ENCODE measurements at places on chromosomes 7 and 10.

DNA sequence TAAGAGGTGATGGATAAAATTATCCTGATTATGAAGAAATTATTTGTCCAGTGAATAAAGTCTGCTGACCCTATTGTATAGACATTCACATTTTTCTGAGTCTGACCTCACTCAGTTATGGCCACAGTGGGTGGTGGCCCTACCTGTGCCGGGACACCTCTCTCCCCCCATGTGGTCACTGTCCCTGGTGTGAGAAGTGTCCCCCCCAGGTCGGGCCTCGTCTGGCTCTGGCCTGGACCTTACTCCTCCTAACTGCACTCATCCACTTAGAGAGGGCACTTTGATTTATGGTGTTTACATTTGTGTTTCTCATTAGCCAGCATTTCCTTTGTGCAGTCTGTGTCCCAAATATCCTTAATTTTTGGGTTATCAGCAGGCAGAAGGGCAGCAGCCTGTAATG, 59.6 kb upstream of the ZNF32 start:
- no peak for DNase-seq

DNA sequence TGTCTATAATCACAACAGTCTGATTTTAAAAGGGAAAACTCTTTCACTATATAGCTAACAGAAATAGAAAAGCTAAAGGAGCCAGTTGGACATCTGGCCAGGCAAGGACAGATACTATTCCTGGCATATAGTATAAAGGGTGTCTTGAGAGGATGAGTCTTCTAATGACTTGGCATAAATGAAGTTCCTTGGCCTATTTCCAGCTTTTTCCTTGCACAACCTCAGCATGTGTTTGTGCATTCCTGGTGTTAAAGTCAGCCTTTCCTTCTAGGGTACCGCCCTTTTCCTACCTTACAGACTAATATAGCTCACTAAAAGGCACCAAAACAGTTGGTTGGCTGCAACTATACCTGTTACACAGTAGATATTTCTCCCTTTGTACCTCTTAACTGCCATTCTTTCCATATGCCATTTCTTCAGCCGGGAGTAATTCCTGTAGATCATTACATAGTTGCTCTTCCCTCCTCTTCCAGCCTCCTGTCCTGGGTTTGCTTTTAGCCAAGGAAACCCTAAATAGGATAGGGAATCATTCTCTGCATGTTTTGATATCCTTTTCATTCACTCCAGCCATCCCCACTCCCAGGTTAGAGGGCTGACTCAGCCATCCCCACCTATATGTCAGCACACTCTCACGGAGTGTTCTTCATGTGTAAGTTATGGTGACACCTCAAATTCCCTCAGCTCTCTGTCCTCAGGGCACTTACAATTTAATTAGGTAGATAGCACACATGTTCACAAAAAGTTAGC, 102.1 kb upstream of the MDFIC start:
- DNase-seq = no peak

DNA sequence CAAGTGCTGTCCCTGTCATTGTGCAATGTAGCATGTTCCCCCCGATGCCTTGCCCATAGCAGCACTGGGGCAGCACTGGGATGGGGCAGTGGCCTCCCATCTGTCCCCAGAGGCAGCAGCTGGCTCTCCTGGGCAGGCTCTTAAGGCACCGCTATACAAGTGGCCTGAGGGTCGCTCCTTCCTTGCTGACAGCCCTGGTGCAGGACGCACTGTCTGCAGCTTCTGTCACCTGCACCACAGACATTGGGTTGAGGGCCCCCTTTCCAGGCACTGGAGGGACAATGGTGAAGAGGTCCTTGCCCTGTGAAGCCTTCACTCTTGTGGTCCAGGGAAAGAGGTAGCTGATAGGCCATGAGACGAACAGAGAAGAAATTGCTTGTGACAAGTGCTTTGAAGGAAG, 10.6 kb downstream of the CPSF4 start:
- no peak for DNase-seq

DNA sequence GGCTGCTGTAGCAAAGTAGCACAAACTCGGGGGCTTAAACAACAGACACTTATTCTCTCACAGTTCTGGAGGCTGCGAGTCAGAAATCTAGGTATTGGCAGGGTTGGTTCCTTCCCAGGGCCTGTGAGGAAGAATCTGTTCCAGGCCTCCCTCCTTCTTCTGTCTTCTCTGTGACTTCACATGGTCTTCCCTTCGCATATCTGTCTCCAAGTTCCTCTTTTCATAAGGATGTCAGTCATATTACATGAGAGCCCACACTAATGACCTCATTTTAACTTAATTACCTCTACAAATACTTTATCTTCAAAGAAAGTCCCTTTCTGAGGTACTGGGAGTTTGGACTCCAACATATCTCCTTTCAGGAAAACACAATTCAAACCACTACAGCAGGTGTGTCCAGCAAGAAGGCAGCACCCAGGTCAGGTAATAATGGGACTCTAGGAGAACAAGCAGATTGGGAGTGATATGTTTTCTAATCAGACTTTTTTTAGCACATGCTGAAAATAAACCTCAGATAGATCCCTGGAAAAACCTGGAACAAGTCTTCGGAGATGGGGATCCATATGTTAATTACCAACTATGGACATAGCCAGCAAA, 11.7 kb downstream of the CREB5 start:
- DNase-seq = no peak

DNA sequence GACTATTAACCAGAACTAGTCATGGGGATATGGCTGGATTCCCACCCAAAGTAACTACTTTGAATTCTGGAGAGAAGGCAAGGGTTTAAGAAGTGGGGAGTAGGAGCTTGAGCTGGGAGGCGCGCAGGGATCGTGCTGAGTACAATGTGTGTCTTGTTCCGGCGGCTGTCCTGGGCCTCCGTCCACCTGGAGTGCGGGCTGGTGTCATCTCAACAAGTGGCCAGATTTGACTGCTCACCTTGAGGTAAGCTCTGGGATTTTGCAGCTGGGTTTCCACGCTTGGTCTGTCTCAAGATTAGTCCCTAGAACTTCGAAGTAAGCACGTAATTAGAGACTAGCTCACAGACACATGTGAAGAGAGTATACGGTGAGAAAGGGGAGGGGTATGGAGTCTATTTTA, 49.4 kb downstream of the GLRX3 start:
- DNase-seq = no peak

GRCh38 chr10:21617267-21617666, 83.2 kb downstream of the MLLT10 start:
- DNase-seq = no peak

DNA sequence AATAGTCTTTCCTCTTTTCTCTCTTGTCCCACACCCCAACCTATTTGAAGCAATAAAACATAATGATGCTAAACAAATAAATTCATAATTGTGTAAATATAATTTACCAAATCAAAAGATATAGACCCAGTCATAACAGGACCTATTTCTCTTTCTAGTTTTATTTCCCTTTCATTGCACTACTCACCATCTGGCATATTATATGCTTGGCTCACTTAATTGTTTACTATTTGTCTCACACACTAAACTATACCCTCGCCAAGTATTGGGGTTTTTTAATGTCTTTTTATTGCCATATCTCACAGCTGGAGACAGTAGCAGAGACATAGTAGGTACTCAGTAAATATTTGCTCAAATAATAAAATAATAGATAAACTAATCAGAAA, 597.5 kb upstream of the PCDH15 start:
- no peak for DNase-seq

DNA sequence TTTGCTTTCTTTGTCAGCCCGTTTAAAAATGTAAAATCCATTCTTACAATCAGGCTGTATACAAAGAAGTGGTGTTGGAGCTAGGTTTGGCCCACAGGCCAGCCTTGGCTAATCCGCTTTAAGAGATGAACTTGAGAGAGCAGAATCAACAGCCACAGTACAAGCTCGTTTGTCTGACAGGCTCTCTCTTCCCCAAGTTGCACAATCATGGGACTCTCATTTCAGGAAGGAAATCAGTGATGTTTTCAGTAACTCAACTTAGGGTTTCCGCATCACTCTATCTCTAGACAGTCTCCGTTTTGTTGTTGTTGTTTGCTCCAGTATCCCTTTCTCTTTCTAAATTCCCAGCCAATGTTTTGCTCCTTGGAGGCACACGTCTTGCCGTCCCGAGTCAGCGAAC, 582.0 kb upstream of the MKI67 start:
- DNase-seq = no peak

DNA sequence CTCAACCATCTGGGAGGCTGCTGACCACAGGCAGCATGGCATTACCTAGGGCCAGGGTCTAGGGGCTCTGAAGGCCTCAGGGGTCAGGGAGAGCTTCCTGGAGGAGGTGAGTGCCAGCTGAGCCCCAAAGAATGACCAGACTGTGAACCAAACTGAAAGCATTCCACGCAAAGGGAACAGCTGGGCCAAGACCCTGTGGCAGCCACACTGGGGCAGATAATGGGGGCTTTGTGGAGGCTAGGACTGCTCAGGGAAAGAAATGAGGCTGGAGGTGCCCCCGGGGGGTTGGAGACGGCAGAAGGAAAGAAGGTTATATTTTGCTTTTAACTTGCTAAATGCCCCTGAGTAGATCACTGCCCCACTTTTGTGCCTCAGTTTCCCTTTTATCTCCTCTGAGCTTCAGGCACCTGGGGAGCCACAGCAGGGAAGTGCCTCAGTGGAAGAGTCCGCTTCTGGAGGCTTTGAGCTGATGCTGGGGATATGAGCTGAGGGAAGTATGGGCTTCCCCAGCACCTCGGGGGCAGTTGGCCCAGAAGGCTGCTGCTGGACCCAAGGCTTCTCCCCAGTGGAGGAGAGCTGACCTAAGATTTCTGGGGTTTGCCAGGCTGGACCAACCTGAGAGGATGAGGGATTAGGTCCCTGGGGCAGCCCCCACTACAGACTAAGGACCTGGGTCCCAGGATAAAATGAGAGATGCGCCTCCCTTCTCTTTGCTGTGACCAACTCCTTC, 57.8 kb downstream of the ZMIZ1 start:
- no peak for DNase-seq

DNA sequence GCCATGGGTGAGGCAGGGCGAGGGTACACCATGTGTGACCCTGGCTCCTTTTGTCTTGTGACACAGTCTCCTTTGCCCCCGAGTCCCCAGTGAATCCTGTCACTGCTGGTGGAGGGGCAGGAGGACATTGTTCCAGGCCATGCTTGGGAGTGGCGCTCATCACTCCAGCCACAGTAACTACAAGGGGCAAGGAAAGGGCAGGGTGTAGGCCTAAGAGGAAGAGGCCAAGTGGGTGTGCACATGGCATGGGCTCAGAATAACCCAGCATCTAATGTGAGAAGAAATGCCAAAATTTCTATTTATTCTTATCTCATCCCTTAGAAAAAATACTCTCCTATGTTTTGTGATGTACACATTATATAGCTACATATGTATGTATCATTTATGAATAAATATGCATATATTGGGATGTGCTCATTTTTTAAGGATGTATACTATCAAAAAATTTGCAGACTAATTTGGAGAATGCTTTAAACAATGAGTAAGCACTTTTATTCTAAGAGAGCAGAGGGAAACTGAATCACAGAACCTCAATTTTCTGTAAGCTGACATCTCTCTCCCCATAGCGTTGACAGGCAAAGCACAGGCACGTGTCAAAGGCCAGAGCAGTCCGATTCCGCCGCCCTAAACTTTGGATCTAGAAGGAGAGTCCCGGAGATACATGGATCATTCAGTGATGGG, 36.9 kb downstream of the RNF32 start:
- no peak for DNase-seq

- no peak for DNase-seq
These were observed 42.2 kb downstream of the GBF1 start for GRCh38 chr10:102287538-102287937.

GRCh38 chr7:104240401-104240800, 32.6 kb upstream of the ORC5 start:
- DNase-seq = no peak

DNA sequence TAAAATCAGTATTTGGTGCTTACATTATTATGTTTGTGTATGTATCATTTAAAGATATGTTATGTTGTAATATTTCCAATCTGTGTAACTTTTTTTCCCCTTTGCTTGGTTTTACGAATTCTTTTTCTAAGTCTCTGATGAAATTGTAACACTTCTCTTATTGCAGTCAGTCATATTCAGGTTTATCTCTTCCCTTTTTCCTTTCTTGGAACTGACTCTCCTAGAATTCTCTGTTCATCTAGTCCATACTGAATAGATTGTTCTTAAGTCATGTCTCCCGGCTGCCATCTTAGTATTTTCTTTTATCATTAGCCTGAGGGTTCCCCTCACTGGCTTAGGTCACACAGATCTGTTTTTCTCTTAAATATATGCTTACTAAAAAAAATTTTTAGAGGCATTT, 44.6 kb downstream of the PHTF2 start:
- DNase-seq = no peak

- DNase-seq = no peak
These were observed 59.8 kb downstream of the CSGALNACT2 start for GRCh38 chr10:43197834-43198681.

DNA sequence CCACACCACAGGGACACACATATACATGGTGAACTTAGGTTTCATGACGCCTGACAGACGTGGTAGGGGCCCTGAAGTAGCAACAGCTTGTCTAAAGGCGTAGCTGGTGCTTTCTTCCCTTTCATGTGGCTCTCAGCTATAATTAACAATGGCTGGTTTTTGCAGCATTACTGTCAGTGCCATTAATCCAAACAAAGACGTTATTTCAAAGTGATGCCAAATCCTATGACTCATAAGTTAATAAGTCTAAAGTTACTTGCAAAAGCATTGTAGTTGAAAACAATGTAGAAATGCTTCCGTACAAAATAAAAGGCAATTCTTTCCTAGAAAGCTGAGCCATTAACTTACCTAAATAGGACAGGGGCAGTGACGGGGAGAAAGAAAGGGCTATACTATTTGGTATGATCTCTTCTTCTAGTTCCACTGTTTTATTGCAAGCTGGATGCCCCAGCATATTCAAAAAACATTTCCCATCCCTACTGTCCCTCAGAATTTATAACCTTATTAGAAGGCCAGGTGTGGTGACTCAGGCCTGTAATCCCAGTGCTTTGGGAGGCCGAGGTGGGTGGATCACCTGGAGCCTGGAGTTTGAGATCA, 105.4 kb downstream of the ODAD2 start:
- DNase-seq = no peak

DNA sequence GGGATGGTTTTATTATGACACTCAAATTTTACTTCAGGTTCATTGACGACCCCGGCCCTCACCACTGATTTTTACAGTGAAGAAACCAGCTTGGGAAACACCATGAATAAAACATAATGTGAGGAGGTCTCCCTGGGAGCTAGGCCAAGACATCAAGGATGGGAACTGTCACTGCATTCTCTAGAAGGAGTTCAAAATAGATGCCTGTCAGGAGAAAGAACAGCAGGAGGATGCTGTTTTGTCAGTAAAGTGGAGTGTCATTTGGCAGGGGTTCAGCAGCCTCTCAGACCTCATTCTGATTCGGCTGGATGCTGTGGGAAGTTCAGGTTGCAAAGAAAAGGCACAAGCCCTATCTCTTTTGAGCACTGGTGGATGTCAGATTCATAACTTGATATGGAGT, 360.3 kb upstream of the C7orf33 start:
- DNase-seq = no peak

- DNase-seq = no peak
These were observed 7.1 kb upstream of the C10orf105 start for GRCh38 chr10:71726580-71727104.

GRCh38 chr7:47873762-47874161, 74.5 kb downstream of the PKD1L1 start:
- DNase-seq = no peak
